ENCODE measurements at places on chromosomes 7 and 10.

DNA sequence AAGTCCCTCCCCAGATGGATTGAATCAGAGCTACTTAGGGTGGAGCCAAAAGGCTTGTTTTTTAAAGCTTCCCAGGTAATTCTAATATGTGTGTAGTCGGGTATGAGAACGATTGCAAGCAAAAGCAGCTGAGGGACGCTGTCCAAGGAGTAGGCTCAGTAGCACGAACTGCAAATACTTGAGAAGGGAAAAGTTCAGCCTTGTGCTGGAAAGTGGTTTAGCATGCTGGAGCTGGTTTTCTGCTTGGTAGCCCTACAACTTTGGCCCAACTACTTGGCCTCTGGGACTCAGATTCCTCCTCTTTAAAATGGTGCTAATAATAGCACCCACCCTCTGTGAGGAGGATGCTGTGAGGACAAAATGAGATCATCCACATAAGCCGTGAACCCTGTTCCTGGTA lies 76.2 kb downstream of the AHR start:
- no peak for DNase-seq

- no peak for DNase-seq
Observed at GRCh38 chr7:51589111-51589510, 272.5 kb upstream of the COBL start.

GRCh38 chr10:31897506-31897905 lies 31.1 kb downstream of the ARHGAP12 start:
- no peak for DNase-seq

DNA sequence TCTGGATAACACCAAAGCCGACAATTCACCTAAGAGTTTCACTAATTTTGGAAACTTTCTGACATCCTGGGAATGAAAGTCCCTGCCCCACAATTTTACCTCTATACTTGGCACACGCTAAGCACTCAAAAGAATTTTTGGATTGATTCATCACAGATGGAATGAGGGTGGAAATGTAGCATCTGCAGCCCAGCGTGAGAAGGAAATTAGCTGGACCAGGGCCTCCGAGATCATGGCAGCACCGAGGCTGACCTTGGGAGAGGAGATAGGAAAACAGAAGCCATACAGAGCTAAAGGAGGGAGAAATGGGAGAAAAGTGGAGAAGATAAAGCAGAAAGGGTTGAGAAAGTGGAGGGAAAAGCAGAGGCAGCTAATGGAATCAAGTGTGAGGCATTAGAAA lies 606.6 kb upstream of the DPP6 start:
- DNase-seq, result no peak

All from HepG2 (cell line).